ENCODE measurements at places on chromosomes 3 and 15.

GRCh38 chr3:30222441-30222840 is 384.0 kb upstream of the TGFBR2 start:
- peak; percentile 24 for DNase-seq

- DNase-seq: no peak
Observed at GRCh38 chr15:51825698-51826097, 3.8 kb upstream of the TMOD3 start.

DNA sequence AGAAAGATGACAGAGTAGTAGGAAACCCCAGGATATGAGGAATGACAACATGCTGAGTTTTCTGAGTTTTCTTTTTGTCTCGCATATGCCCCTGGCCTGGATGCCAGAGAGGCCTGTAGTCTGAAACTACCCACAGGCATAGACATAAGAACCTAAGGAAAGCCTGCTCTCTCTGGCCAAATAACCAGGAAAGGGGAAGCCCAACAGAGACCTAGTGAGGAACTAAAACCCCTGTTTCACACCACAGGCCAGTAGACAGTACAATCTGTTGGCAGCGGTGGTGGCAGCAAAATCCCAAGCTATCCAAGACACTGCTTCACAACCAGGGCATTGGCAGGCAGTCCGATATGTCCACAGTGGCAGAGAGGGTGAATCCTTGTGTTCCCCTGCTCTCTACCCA is 55.0 kb upstream of the DCP1A start:
- DNase-seq: no peak

- DNase-seq: peak; percentile 44
Observed at GRCh38 chr3:42149975-42150374, 58.8 kb downstream of the TRAK1 start.

GRCh38 chr3:175535351-175535750 is 676.2 kb downstream of the NAALADL2 start:
- DNase-seq: no peak

DNA sequence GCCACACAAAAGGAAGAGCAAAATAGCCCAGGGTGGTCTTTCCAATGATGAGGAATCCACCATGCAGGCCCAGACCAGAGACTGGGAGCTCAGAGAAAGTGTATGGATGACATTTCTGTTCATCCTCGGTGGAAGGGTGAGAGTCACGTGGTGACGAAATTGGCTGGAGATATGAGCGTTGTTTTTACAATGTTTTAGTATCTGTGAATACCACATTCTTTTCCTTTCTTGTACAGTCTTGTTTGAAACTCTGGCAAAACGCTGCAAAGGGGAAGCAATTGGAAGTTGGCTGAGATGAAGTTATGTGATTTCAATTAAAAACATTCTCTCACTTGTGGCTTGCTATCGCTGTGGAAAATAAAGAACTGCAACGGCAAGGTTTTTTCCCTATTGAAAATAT is 137.5 kb downstream of the MAGI1 start:
- no peak for DNase-seq

- DNase-seq: no peak
Observed at GRCh38 chr15:88797663-88798339, 5.4 kb upstream of the ACAN start.

- DNase-seq: no peak
Observed at GRCh38 chr3:194989241-194989640, 281.7 kb downstream of the XXYLT1 start.

- DNase-seq: no peak
Observed at GRCh38 chr15:25677719-25678499, 185.2 kb downstream of the ATP10A start.

GRCh38 chr3:117526470-117527079 is 817.0 kb downstream of the TUSC7 start:
- peak; percentile 40 for DNase-seq
